ENCODE measurements at places on chromosomes 16 and 17.
A peak's percentile ranks its signal among the peaks of the same experiment; 100 is the strongest.

GRCh38 chr16:9053006-9053601, 38.3 kb upstream of the HAPSTR1 start:
- peak; percentile 25 for DNase-seq

- peak; percentile 56 for DNase-seq
Measured at GRCh38 chr17:48444516-48445247, 14.7 kb upstream of the SKAP1 start.

DNA sequence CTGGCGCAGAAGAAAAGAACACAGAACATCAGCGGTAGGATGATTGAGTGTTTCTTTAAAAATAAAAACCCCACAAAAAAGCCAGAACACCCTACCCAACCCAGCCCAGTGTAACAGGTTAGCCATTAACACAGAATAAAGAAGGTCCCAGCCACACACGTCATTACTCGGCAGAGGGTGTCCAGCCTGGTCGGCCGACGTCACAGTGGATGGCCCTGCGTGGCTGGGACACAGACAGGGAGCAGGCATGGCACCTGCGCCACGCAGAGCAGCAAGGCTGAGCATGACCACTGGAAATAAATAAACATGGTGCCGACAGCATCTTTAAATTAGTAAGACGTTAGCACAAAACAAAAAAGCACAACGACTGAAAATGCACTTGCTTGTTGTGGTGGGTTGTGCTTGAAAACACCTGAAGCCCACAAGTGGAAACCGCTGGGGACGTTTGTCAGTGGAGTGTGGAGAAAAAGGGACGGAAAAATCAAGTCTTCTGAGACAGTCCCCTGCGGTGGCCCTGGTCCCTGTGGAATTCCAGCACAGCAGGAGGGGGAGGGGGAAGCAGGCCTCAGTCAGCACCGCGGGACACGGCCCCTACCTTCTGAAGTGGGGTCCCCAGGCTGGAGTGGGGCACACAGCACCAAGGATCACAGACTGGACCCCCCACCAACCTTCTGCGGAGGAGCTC, 39.2 kb downstream of the SLC7A5 start:
- DNase-seq, result no peak

DNA sequence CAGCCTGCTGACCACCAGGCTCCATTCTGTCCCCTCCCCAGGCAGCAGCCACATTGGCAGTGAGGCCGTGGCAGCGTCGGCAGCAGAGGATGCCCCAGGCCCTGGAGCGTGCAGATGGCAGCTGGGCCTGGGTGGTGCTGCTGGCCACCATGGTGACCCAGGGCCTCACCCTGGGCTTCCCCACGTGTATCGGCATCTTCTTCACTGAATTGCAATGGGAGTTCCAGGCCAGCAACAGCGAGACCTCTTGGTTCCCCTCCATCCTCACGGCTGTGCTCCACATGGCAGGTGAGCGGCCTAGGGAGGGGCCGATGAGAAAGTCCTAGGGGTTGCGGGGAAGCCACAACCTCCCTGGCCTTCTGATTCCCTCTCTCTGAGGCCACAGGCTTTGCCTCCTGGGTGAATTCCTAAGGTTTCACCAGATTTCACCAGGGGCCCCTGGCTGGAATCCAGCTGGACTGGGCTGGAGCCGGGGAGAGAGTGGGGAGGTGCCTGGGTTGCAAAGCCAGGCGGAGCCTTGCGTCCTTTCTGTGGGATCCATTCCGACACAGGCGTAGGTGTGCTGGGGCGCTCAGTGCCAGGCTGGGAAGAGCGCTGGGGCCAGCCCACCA, 5.9 kb downstream of the SLC16A5 start:
- no peak for DNase-seq

DNA sequence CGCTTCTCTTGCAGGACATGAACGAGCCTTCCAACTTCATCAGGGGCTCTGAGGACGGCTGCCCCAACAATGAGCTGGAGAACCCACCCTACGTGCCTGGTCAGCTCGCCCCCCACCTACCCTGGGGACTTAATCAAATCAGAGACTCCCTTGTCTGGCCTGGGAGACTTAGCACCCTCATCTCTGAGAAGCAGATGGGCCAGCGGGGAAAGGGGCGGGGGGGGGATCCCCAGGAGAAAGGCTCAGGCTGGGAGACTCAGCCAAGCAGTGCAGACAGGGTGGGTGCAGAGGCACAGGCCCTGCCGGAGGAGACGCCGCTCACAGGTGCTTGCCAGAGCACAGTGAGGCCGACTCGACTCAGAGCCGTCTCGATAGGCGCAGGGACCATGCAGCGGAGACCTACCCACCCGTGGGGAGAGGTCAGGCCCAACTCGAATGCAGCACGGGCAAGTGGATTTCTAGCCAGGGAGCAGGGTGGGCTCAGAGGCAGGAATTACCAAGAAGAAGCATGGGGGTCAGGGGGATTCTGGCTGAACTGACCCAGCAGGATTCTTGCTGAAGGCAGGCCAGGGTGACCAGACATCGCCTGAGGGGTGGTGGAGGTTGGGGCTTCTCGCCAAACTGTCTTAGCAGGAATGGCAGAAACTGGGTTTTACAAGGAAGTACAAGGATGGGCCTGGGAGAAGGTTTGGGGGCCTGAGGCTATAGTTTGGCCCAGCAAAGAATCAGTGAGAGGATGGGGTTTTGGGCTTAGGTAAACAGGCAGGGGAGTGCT, 9.7 kb downstream of the GAA start:
- DNase-seq, result no peak

All from CD4-positive, alpha-beta T cell treated with Interleukin-4 for 1 hour (primary cell).